ENCODE measurements at places on chromosomes 11 and 22.

DNA sequence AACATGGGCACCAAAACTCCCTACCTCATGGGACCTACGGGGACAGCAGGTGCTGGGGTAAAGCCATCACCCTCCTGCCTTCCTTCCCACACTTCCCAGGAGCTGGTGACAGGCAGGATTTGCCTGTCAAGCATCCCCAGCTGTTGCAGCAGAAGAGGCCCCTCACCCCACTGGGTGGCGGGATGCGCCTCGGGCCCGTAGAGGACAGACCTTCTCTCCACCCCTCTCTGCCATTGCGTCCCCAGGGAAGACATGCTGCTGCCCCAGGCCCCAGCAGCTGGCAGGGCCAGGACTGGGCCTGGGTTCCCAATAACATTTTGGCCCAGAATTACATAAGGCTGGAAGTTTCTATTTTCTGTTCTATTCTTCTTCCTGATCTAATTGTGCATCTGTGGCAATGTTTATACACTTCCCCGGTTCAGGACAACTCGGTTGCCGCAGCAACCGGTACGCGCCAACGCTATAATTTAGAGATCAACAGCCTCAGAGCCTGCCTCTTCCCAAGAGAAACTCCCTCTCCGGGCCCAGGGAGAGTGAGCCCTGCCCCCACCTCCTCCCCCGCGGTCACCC is 25.4 kb downstream of the KCNJ4 start:
- DNase-seq: no peak

DNA sequence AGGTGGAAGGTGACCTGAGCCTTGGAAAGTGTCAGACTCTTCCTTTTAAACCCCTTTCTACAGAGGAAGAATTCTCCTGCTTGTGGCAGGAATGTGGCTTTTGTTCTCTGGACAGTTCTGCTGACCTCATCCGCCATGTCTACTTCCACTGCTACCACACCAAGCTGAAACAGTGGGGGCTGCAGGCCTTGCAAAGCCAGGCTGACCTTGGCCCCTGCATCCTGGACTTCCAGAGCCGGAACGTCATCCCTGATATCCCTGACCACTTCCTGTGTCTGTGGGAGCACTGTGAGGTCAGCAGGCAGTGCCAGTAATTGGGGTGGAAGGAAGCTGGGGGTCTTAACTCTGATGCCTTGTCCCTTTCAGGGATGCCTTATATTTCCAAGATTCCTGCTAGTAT is 9.3 kb downstream of the HINFP start:
- no peak for DNase-seq

DNA sequence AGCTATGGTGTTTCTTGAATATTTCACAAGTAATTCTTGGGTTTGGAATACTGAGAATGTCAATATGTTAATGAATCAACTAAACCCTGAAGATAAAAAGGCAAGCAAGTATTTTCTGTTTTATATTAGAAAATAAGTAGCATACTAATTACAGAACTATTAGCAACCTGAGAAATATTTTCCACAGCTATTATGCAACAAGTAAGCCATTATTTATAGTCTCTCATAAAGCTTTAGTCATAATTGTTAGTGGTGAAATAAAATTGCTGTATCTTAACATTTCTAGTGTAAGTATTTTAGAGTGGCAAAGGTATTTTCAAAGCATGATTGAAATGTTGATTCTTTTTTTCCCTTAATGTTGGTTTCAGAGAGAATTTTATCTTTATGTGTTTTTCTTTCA is 53.3 kb downstream of the FAR1 start:
- no peak for DNase-seq

GRCh38 chr22:21684492-21685163 is 18.8 kb downstream of the PPIL2 start:
- no peak for DNase-seq

- DNase-seq: peak; percentile 40
These were observed 1.6 kb upstream of the ELFN2 start for GRCh38 chr22:37428649-37429586.

DNA sequence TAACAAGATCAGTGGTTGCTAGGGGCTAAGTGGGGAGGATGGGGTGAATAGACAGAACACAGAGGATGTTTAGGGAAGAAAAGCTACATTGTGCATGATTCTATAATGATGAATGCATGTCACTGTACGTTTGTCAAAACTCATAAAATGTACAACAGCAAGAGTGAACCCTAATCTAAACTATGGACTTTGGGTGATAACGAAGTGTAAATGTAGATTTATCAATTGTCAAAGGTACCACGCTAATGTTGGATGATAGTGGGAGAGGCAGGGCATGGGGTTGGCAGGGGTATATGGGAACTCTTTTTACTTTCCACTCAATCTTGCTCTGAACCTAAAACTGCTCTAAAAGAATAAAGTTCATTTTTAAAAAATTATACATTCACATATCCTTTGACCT is 21.3 kb upstream of the SLC5A1 start:
- DNase-seq: no peak
